Foreskin keratinocyte (primary cell): ENCODE measurements at places on chromosomes 6 and 20.

- peak; percentile 87 for DNase-seq
Observed at GRCh38 chr6:73798592-73798991, 102.6 kb downstream of the CD109 start.

DNA sequence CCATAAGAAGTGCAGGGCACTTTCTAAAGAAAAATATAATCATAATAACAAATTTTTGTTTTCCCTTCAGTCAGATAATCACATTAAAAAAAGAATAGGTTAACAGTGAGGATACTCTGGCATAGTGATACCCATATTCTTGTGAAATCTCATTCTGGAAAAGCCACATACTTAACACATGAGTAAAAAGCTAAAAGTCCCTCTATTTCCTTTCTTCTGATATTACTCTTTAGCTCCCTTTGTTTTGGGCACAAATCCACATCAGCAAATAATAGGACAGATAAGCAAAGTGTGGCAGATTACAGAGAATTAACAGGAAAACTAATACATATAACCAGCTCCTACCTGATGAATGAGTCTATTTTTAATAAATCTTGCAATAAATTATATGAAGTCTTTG, 15.8 kb downstream of the SHPRH start:
- DNase-seq, result peak; percentile 62

- DNase-seq, result no peak
Observed at GRCh38 chr6:56145616-56146015, 101.8 kb downstream of the COL21A1 start.

DNA sequence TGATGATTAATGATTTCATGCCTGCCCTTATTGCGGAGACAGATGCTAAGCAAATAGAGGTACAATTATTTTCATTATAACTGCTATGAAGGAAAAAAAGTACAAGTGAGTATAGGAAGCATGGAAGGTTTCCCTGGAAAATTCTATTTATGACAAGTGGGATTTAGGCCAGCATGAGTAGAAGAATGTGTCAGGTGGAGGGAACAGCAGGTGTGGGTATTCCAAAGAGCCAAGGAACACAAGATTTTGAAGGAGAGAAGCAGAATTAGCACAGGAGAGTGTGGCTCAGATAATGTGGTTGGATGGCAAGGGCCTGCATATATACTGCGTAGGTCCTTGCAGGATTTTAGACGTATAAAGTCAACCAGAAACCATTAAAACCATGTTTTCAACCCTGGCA, 11.4 kb downstream of the PLCB1 start:
- DNase-seq, result no peak
